ENCODE measurements at places on chromosomes 4 and X. TPM values are rescaled to one million over a fixed set of nuclear protein-coding genes. Genes with fewer than 3 reads are reported as not detected.

GRCh38 chr4:145011636-145012035, 86.4 kb downstream of the ANAPC10 start:
- H3K4me3 ChIP-seq, result no peak overlapping the region
- H3K27ac ChIP-seq, result no peak overlapping the region
- H3K36me3 ChIP-seq, result no peaks in the 10 kb centered on the region
- no peaks in the 10 kb centered on the region for H3K4me1 ChIP-seq

- H3K4me3 ChIP-seq, result no peak overlapping the region
- no peaks in the 10 kb centered on the region for H3K36me3 ChIP-seq
- no peak for DNase-seq
- H3K27me3 ChIP-seq, result no peaks in the 10 kb centered on the region
- H3K27ac ChIP-seq, result no peak overlapping the region
- H3K4me1 ChIP-seq, result no peaks in the 10 kb centered on the region
Measured at GRCh38 chrX:10972706-10973105, 138.4 kb upstream of the HCCS start.

DNA sequence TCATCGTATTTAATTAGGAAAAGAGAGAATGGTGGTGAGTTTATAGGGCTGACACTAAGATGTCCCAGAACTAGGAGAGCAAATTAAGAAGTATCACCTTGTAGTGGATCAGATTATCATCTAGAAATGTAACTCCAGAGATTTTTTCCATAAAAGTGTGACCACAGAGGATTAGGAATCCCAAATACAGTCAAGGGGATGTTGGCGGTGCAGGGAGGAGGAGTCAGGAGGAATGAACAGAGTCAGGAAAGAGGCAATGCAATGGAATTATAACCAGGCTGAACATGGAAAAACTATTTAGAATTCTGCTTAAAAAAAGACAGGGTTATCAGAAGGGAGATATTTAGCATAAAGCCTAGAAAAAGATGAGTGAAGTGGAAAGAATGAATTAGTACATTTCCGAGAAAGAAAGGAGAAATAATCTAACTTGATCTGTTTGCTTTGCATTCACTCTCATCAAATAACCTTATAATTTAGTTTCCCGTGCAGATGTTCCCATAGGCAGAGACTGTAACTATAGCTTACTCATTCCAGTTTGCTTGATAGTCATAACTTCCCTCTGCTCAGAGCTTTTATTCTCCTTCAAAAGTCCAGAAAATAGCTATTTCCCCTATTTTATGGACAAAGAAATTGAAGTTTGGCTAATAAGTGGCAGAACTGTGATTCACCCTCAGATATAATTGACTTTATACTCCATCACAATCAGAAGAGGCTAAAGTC, 56.4 kb downstream of the SCFD2 start:
- H3K36me3 ChIP-seq, result peaks cover 4% of the 10 kb centered on the region
- H3K4me3 ChIP-seq, result no peak overlapping the region
- DNase-seq, result no peak

- no peaks in the 10 kb centered on the region for H3K27me3 ChIP-seq
- H3K4me3 ChIP-seq, result peak overlapping the region; percentile 94
- peak overlapping the region; percentile 87 for H3K27ac ChIP-seq
- peaks cover 35% of the 10 kb centered on the region for H3K4me1 ChIP-seq
- peaks cover 8% of the 10 kb centered on the region for H3K36me3 ChIP-seq
Measured at GRCh38 chr4:76147454-76148141, 599 bp downstream of the NUP54 start.

DNA sequence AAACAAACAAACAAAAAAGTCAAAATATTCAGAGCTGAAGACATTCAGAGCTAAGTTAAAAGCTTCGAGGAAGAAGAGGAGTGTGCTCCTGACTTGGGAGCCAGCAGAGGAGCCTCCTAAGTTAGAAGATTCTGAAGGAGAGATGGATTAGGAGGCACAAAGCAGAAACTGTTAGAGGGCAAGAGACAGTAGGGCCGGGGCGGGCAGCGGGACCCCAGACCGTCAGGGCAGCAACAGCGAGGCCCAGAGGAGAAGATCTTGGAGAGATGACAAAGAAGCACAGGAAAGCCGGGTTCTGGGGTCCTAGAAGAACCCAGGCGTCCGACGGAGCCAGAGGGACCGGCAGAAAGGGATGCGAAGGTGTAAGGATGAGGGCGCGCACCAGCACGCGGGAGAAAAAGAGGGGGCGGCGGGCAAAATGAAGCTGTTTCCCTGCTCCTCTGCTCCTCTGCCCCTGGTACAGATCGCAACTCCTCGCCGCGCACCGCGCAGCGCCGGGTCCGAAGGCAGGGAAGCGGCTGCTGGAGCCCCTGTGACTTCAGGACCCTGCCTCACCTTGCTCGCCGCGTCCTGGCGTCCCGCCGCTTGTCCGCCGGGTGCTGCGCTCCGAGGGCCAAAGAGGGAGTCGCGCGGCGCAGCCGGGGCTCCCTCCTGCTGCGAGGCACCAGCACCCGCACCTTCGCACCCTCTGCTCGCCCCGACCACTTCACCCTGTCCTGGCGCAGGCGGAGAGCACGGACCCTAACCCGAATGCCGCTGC, 477 bp downstream of the KLHL13 start:
- H3K4me3 ChIP-seq, result no peak overlapping the region
- peaks cover 5% of the 10 kb centered on the region for H3K27me3 ChIP-seq
- DNase-seq, result no peak
- no peaks in the 10 kb centered on the region for H3K36me3 ChIP-seq
- no peaks in the 10 kb centered on the region for H3K4me1 ChIP-seq
- no peak overlapping the region for H3K27ac ChIP-seq

DNA sequence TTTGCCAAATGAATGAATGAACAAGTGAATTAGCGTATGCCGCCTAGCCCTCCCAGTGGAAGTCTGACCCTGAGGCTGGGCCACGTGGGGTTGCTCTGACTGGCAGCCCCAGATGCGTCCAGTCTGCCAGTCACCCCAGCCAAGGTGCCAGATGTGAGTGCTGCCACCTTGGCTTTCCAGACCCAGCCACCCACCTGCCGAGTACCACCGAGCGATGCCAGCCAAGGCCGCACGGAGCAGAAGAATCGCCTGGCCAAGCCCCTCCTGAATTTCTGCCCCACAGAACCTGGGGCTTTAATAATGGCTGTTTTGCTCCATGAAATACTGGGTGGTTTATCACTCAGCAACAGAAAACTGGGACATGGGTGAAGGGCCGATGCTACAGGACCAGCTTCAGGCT, 59.3 kb downstream of the ADRA2C start:
- DNase-seq, result no peak
- no peaks in the 10 kb centered on the region for H3K36me3 ChIP-seq
- H3K4me1 ChIP-seq, result no peaks in the 10 kb centered on the region
- no peaks in the 10 kb centered on the region for H3K27me3 ChIP-seq

DNA sequence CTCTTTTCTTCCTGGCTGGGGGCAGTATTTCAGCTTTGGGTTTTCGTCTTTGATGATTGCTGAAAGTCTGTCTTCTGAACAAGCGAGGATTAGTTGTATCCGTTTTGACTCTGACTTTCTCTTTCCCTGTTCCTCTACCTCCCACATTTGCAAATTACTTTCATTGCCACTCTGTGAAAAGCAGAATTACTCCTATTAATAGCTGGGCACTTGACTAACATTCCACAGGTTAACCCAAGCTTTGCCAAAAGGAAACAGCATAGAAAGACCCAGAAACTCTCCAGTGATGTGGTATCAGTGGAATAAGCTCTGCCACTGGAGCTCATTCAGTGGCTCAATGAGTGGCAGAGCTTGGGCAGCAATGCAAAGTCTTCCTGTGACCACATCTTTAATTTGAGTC, 238.9 kb downstream of the PALLD start:
- no peak overlapping the region for H3K4me3 ChIP-seq
- H3K36me3 ChIP-seq, result no peaks in the 10 kb centered on the region
- no peak for DNase-seq
- no peaks in the 10 kb centered on the region for H3K27me3 ChIP-seq
- no peaks in the 10 kb centered on the region for H3K4me1 ChIP-seq
- H3K27ac ChIP-seq, result no peak overlapping the region

- no peaks in the 10 kb centered on the region for H3K36me3 ChIP-seq
- H3K4me1 ChIP-seq, result no peaks in the 10 kb centered on the region
- H3K4me3 ChIP-seq, result no peak overlapping the region
- H3K27me3 ChIP-seq, result no peaks in the 10 kb centered on the region
- DNase-seq, result no peak
- H3K27ac ChIP-seq, result no peak overlapping the region
Measured at GRCh38 chr4:130985371-130985770, 1889.4 kb downstream of the C4orf33 start.

DNA sequence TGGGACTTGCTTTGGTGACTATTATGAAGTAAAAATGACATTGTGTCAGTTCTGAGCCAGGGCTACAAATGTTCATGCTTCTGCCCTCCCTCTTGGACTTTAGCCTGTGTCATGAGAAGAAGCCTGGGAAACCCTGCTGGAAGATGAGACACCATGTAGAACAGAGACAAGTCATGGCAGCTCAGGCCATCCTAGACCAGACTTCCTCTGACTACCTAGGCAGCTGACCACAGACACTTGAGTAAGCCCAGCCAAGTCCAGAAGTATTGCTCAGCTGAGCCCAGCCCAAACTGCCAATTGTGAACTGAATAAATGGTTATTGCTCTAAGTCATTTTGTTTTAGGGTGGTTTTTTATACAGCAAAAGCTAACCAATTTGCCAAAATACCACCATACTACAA, 467.6 kb upstream of the CNKSR2 start:
- no peak for DNase-seq
- no peaks in the 10 kb centered on the region for H3K4me1 ChIP-seq
- H3K36me3 ChIP-seq, result no peaks in the 10 kb centered on the region
- no peaks in the 10 kb centered on the region for H3K27me3 ChIP-seq
- H3K4me3 ChIP-seq, result no peak overlapping the region

DNA sequence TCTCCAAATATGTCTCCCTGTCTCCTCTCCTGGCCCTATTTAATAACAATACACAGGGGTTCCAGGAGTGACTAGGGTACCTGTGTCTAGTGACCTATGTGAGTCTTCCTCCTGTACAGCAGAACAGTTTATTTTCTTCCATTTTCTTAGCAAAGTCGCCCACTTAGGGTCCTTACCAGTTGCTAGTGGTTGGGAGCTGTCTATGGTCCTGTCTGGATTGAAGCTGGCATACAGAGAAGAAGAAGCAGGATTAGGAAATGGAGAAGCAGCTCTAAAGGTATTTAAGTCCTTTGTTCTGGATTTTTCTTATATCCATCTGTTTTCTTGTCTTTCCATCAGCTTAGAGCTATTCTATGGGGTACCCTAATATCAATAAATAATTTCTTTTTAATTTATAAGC, 587.1 kb upstream of the CPEB2 start:
- H3K27ac ChIP-seq, result no peak overlapping the region
- H3K4me1 ChIP-seq, result no peaks in the 10 kb centered on the region

- no peak overlapping the region for H3K27ac ChIP-seq
- no peaks in the 10 kb centered on the region for H3K36me3 ChIP-seq
- H3K27me3 ChIP-seq, result no peaks in the 10 kb centered on the region
- DNase-seq, result no peak
- H3K4me3 ChIP-seq, result no peak overlapping the region
Measured at GRCh38 chrX:121782976-121783375, 735.6 kb downstream of the GLUD2 start.

DNA sequence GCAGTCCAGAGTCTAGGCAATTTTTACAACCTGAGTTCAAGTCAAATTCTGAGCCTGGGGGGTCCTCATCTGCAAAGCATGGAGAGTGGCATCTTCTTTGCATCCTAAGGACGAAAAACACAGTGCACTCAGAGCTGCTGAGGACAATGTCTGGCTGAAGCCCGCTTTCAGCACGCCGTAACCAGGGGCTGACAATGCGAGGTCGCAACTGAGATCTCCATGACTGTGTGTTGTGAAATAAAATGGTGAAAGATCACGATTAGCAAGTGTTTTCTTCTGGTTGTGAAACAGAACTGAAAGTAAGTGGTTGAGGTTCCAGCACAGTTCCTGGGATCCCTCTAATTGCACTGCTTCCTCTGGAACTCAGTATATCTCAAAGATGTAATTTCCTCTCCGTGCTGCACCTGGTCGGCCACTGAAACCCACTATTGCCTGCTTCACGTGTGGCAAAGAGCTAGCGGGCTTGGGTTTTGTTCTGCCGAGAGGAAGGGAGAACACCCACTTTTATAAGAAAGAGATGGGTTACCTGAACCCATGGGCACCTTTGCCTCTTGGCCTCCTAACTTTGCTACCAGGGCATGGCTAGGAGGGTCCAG, 7.7 kb upstream of the F11 start:
- no peak for DNase-seq
- no peak overlapping the region for H3K4me3 ChIP-seq
- H3K27ac ChIP-seq, result no peak overlapping the region
- H3K27me3 ChIP-seq, result no peaks in the 10 kb centered on the region
- H3K4me1 ChIP-seq, result no peaks in the 10 kb centered on the region
- no peaks in the 10 kb centered on the region for H3K36me3 ChIP-seq

- no peaks in the 10 kb centered on the region for H3K36me3 ChIP-seq
- DNase-seq, result no peak
- no peak overlapping the region for H3K27ac ChIP-seq
Measured at GRCh38 chr4:38582445-38582844, 81.6 kb upstream of the KLF3 start.

GRCh38 chr4:6900956-6901355, 8.7 kb upstream of the TBC1D14 start:
- no peaks in the 10 kb centered on the region for H3K36me3 ChIP-seq
- no peaks in the 10 kb centered on the region for H3K27me3 ChIP-seq
- H3K4me1 ChIP-seq, result peaks cover 38% of the 10 kb centered on the region
- DNase-seq, result no peak

DNA sequence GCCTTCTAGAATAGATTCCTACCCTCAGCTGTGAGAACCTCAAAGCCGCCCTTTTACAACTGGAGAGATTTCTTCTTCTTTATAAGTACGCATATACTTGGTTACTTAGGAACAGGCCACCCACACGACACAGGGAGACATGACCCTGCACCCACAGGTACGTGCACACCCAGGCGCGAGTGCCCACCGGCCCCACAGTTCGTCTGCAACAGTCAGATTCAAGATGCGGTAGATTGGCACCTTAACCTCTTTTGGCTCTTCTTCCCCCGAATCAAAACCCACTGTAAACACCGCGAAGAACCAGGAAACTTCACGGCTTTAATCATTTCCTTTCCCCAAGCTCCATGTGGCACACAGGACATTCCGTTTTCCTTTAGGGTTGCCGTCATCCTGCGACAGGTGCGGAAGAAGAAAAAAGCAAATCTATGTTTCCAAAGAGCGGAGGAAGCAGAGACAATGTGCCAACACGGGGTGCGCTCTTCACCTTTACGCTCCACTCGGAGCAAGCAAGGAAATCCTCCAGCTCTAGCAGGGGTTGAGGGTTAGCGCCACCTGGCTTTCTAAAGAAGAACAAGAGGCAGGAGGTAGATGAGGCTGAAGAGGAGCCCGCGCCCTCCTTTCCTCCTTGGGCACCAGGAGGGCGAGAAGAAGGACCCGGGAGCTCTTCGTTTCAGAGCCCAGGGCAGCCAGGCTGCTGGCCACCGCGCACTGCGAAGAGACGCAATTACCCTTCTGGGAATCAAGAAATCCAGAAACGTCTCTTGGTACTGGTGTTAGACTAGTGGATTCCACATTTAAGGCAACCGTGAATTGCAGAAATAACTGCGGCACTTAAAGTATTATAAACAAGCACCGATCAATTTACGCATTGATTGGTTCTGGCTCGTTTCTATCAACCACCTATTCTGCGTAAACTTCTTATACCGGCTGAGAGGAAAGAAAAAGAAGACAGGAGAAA, 35.7 kb downstream of the HAND2 start:
- H3K27me3 ChIP-seq, result peaks cover 21% of the 10 kb centered on the region
- peaks cover 8% of the 10 kb centered on the region for H3K4me1 ChIP-seq
- H3K36me3 ChIP-seq, result no peaks in the 10 kb centered on the region
- peak overlapping the region; percentile 43 for H3K4me3 ChIP-seq
- DNase-seq, result no peak

Gene CENPU
- polyA plus RNA-seq, result 3.0 TPM

Gene TLR2
- polyA plus RNA-seq, result 0.64 TPM

Gene NWD2
- not detected for polyA plus RNA-seq

Gene SMIM31
- not detected for polyA plus RNA-seq

All from CD4-positive, CD25-positive, alpha-beta regulatory T cell (primary cell).